ENCODE measurements at places on chromosomes 5 and 9.

DNA sequence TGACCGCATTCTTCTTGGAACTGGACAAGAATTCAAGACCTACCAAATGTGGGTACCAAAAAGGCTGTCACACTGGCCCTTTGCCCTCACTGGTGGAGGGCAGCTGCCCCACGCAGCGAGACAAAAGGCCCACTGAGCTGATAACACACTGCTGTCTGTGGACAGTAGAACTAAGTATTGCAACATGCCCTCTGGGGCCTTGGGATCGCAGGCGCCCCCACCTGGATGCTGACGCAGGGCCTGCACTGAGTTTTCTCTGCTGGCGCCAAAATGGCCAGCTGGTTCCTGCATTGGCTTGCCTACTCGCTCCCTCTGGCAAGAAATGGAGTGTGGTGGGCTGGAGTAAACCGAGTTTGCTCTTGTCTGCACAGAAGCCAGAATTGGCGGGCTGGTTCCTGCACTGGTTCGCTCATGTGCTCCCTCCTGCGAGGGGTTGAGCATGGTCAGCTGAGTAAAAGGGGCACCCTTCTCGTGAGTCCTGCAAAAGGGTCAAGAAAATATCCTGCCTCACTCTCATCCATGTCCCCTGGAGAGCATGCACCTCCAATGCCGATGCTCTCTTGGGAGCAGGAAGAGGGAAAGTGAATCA lies 55.7 kb downstream of the NXNL2 start:
- no peaks in the 10 kb centered on the region for H3K27me3 ChIP-seq
- H3K4me3 ChIP-seq = no peak overlapping the region
- DNase-seq = no peak
- no peak overlapping the region for H3K27ac ChIP-seq
- H3K36me3 ChIP-seq = no peaks in the 10 kb centered on the region
- H3K4me1 ChIP-seq = no peaks in the 10 kb centered on the region

GRCh38 chr5:14440223-14440581 lies 141.4 kb upstream of the OTULINL start:
- DNase-seq = no peak
- H3K27ac ChIP-seq = no peak overlapping the region
- H3K4me3 ChIP-seq = no peak overlapping the region
- H3K36me3 ChIP-seq = no peaks in the 10 kb centered on the region
- H3K4me1 ChIP-seq = no peaks in the 10 kb centered on the region

- no peaks in the 10 kb centered on the region for H3K4me1 ChIP-seq
- DNase-seq = no peak
- no peak overlapping the region for H3K4me3 ChIP-seq
- H3K36me3 ChIP-seq = no peaks in the 10 kb centered on the region
Measured at GRCh38 chr5:159861086-159861485, 55.2 kb upstream of the ADRA1B start.

- H3K4me1 ChIP-seq = no peaks in the 10 kb centered on the region
- no peak overlapping the region for H3K27ac ChIP-seq
- H3K4me3 ChIP-seq = no peak overlapping the region
- no peak for DNase-seq
- H3K36me3 ChIP-seq = no peaks in the 10 kb centered on the region
Measured at GRCh38 chr9:2253636-2254580, 238.8 kb downstream of the SMARCA2 start.

DNA sequence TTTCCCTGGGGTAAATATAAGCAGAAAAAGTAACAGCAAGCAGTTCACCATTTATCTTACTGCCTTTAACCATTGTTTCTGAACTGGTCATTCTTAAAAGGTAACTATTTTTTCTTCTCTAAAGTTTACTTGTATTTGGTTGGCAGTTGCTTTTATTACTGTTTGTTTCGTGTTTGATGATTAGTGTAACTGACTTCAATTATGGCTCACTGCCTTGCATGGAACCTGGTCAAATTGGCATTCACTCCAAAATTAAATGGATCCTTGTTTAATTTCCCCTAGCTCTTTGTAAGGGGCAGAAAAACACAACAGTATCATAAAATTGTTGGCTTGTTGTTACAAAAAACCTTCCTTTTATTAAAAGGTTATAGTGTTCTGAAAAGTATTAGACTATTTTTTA lies 1723.9 kb upstream of the CDH6 start:
- H3K4me3 ChIP-seq = no peak overlapping the region
- no peak overlapping the region for H3K27ac ChIP-seq
- no peaks in the 10 kb centered on the region for H3K36me3 ChIP-seq
- no peaks in the 10 kb centered on the region for H3K4me1 ChIP-seq
- DNase-seq = no peak

- no peak for DNase-seq
- no peak overlapping the region for H3K27ac ChIP-seq
- no peak overlapping the region for H3K4me3 ChIP-seq
- H3K27me3 ChIP-seq = no peaks in the 10 kb centered on the region
Measured at GRCh38 chr9:121210536-121210935, 8.9 kb upstream of the RAB14 start.

DNA sequence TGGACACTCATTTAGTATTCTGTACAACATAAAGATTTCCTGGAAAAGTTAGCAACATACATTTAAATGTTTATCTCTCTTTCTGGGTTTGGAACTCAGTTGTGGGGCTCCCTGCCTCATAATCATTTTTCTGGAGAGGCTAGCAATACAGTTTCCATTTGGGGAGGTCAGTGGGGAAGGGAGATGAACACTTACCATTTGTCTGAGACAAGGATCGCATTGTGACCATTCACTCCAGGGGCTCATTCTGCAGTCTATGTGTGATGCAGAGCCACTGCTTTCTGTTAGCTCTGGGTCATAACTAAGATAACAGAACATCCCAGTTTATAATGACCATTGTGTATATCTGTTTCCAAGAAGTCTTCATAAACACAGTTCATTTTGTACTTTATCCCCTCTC lies 22.4 kb downstream of the C9 start:
- no peaks in the 10 kb centered on the region for H3K4me1 ChIP-seq
- H3K27ac ChIP-seq = no peak overlapping the region
- H3K4me3 ChIP-seq = no peak overlapping the region
- H3K27me3 ChIP-seq = no peaks in the 10 kb centered on the region

DNA sequence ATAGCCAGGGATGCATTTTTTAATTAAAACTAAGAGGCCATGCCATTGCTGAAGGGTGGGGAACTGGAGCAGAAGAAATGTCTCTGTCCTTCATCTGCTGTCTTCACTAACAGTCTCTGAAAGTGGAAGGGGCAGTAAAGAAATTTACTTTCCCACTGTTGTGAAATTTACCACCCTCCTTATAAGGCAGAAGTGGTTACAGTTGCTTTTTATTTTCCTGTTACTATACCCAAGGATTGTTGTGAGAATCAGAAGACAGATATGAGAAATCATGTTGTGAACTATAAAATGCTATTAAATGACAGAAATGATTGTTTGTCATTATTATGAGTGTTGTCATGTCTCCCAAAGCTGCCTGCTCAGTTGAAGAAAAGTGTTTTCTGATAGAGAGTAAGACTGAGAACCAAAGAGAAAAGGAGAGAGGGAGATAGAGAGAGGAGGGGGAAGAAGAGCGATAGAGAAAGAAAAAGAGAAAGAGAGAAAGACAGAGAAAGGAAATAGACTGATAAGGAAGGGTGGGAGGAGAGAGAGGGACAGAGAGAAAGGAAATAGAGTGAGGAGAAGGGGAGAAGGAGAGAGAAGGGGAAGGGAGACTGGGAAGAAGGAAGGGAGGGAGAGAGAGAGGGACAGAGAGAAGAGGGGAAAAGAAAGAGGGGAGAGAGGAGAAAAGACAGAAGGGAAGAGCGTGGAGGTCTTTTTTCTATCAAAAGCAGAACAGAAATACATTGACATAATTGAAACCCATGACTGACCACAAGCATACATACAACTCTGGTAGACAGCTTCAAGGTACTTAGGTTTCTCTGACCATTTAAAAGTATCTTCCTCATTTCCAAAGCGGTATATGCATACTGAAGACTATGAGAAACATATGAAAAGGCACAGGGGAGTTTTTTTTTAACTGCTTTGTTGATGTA lies 22.5 kb downstream of the SEC61B start:
- H3K36me3 ChIP-seq = no peaks in the 10 kb centered on the region
- no peak overlapping the region for H3K27ac ChIP-seq
- no peak for DNase-seq

GRCh38 chr5:31559942-31560341 lies 27.8 kb downstream of the C5orf22 start:
- peaks cover 5% of the 10 kb centered on the region for H3K36me3 ChIP-seq
- no peak for DNase-seq
- H3K4me3 ChIP-seq = no peak overlapping the region
- no peak overlapping the region for H3K27ac ChIP-seq
- H3K4me1 ChIP-seq = no peaks in the 10 kb centered on the region
- H3K27me3 ChIP-seq = no peaks in the 10 kb centered on the region

DNA sequence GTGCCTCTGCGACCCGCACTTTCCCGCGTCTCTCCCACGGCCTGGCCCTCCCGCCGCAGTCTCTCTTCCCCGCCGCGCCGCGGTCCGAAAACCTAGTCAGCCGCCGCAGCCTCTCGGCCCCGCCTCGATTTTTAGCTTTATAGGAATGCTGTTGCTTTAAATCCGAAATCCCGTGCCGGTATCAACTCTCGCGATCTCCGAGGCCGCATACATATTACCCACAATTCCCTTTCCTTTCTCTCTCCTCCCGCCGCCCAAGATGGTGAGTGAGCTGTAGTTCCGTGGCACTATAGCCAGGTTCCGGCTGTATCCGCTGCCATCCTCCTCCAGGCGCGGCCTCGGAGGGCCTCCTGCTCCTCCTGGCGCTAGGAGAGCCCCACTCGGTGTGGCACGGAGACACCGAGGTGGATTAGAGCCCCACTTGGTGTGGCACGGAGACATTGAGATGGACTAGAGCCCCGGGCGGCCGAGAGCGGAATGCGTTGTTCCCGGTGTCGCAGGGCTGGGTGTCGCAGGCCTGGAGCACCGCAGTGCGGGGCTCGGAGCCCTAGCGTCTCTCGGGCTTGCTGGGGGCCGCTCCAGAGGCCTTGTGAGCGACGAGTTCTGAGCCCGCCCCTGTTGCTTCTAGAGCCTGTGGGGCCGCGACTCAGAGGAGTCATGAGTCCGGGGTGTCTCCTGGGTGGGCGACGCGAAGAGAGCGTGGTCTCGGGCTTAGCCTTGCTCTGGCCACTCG lies at the start of the genes MED22 and RPL7A:
Gene MED22, minus strand, starts transcription at position 147 of the 733 bp plus-strand sequence. CDS start 1,469 bp downstream, outside the sequence.
Gene RPL7A, plus strand, starts transcription at position 234 of the 733 bp plus-strand sequence. Its CDS starts 26 bp downstream, at position 260.
- H3K4me3 ChIP-seq = peak within 1 kb of the TSS; percentile 76
- peak; percentile 97 for DNase-seq
- H3K36me3 ChIP-seq = peaks cover 54% of the 10 kb centered on the region
- no peaks in the 10 kb centered on the region for H3K27me3 ChIP-seq
- peaks cover 35% of the 10 kb centered on the region for H3K4me1 ChIP-seq

- H3K27ac ChIP-seq = no peak overlapping the region
- DNase-seq = no peak
- H3K27me3 ChIP-seq = peaks cover 4% of the 10 kb centered on the region
- H3K4me1 ChIP-seq = no peaks in the 10 kb centered on the region
- H3K36me3 ChIP-seq = no peaks in the 10 kb centered on the region
Measured at GRCh38 chr5:123444016-123444415, 20.8 kb upstream of the CEP120 start.

GRCh38 chr5:139740138-139740991 lies 55.2 kb upstream of the PSD2 start:
- H3K4me1 ChIP-seq = peaks cover 16% of the 10 kb centered on the region
- no peaks in the 10 kb centered on the region for H3K27me3 ChIP-seq
- no peak overlapping the region for H3K27ac ChIP-seq
- H3K36me3 ChIP-seq = no peaks in the 10 kb centered on the region

GRCh38 chr9:27350382-27350976 lies 53.5 kb upstream of the EQTN start:
- no peaks in the 10 kb centered on the region for H3K36me3 ChIP-seq
- H3K4me3 ChIP-seq = no peak overlapping the region
- no peak for DNase-seq

DNA sequence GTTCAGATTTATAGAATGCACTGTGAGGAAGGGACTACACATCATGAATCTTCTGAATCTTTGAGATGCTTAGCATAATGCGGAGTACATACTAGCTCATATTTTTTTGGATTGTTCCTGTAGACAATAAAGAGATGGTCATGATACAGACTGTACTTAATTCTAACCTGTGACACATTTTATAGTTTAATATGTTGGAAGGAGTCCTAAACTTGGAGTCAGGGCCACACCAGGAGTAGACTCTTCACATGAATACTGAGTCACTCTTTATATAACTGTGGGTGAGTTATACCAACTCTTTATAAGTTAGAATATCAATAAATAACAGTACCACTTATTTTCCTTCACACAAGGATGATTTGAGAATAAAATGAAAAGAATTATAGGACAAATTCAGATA lies 16.9 kb downstream of the C9orf85 start:
- no peak overlapping the region for H3K4me3 ChIP-seq
- H3K36me3 ChIP-seq = no peaks in the 10 kb centered on the region
- no peak for DNase-seq
- no peak overlapping the region for H3K27ac ChIP-seq

- peak overlapping the region; percentile 70 for H3K27ac ChIP-seq
- DNase-seq = no peak
- no peak overlapping the region for H3K4me3 ChIP-seq
- no peaks in the 10 kb centered on the region for H3K27me3 ChIP-seq
Measured at GRCh38 chr5:119341452-119342349, 14.1 kb upstream of the TNFAIP8 start.

- H3K27ac ChIP-seq = no peak overlapping the region
- H3K27me3 ChIP-seq = no peaks in the 10 kb centered on the region
- H3K4me1 ChIP-seq = no peaks in the 10 kb centered on the region
- H3K4me3 ChIP-seq = no peak overlapping the region
- DNase-seq = no peak
Measured at GRCh38 chr9:26266146-26266793, 588.0 kb upstream of the TUSC1 start.

- H3K4me3 ChIP-seq = no peak overlapping the region
- no peaks in the 10 kb centered on the region for H3K27me3 ChIP-seq
- DNase-seq = no peak
- H3K36me3 ChIP-seq = no peaks in the 10 kb centered on the region
- H3K4me1 ChIP-seq = no peaks in the 10 kb centered on the region
Measured at GRCh38 chr9:135757356-135757755, 55.4 kb downstream of the KCNT1 start.

- H3K27me3 ChIP-seq = no peaks in the 10 kb centered on the region
- H3K27ac ChIP-seq = peak overlapping the region; percentile 98
Measured at GRCh38 chr9:129891569-129891968, 56.3 kb downstream of the USP20 start.

DNA sequence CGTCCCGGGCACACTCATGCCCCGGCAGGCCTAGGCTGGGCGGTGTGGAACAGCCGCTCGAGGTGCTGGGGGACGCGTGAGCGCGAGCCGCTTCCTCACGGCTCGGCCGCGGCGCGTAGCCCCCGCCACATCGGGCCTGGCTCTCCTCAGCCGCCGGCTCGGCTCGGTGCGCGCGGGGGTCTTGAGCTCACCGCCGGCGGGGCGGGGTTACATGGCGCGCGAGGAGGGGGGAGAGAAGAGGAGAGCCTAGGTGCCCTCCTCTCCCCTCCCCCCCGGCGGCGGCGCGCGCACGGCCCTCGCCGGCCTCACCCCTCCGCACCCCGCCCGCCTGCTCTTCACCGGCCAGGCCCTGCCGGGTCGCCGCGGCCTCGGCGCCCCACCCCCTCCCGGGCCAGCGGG lies 7.7 kb downstream of the RANBP6 start:
- H3K27ac ChIP-seq = peak overlapping the region; percentile 92
- H3K36me3 ChIP-seq = peaks cover 20% of the 10 kb centered on the region
- DNase-seq = peak; percentile 85
- no peaks in the 10 kb centered on the region for H3K27me3 ChIP-seq
- peak overlapping the region; percentile 84 for H3K4me3 ChIP-seq
